Activated gamma-delta T cell (primary cell): ENCODE measurements at places on chromosomes 3 and 15.

- DNase-seq = no peak
Observed at GRCh38 chr15:70160267-70160666, 62.5 kb upstream of the TLE3 start.

DNA sequence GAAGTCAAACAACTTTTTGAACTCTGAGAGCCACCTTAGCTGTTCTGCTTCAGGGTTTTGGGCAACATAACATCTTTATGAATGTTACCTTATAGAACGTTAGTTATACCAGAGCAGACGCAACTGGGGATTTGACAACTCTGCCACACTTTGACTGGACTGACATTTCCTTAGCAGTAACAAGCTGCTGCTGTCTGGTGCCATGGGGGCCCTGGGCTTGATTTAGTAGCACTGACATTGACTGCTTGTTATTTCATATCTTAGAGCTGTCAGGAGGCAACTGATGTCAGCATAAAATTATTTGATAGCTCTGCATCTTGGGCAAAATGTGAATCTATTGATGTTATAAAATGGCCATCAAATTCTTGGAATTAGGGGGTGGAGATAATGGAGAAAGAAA is 285.4 kb downstream of the ROBO2 start:
- no peak for DNase-seq

DNA sequence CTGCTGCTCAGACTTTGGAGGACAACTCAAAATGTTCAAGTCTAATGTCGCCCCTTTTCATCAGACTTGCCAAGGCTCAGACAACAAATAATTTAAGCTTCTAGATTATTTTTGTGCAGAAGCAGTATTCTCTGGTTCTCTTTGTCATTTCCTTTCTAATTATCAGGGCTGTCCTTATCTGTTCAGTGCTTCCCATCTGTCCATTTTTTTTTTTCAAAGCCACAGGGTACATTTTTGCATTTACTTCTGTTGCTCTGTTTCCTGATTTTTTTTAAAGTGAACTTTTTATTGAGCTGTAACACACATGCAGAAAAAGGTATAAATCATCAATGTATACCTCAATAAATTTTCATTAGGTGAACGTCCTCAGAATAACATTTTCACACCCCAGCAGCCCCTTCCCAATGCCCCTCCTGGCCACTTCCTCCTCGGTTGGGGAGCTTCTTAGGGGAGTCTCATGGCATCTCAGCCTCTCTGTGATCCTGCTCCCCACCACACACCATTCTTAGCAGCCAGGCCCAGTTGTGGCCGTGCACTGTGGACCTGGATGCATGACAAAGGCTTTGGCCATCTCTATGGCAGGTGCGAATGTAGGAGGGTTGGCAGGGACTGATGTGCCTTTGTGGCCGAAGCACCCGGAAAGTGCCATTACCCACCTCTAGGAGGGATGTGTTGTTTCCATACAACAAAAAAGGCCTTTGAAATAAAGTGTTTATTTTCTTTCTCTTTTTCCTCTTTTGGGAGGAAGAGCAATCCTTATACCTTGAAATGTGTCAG is 303.5 kb upstream of the LRRFIP2 start:
- DNase-seq = no peak

DNA sequence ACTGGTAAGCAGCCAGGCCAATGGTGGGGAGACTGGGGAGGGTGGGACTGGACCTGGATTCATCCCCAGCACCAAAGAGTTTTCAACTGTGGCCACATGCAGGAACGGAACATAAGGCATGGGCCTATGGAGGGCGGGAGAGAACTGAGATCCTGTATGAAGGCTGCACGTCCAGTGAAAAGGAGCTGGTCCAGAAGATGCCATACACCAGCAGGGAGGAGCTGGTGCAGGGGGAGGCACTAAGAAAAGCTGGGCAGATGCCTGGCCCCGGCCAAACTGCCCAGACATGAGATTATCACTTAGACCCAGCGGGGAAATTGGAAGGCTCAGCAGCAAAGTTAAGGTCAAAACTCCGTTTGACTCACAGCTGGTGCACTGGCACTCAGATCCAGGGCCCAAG is 58.1 kb upstream of the MCF2L2 start:
- DNase-seq = no peak

DNA sequence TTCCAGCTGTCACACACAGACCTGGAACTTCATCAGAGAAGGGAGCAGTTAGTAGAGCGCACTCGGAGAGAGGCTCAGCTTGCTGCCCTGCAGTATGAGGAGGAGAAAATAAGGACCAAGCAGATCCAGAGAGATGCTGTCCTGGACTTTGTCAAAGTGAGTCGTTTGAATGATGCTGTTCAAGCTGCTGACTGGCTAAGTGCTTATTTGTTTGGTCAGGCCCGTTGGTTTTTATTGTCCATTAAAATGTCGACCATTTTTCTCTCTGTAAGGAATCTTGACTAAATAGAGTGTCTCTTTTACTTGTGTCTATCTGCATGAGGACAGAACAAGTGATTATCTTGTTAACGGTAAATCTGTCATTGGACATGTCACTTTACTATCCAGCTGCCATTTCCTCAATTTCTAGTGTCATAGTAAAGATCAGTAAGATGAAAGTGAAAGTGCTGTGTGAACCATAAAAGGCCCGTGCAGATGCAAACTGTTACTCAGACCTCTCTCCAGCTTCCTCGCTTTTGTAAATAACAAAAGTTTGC is 56.9 kb downstream of the LRCH3 start:
- no peak for DNase-seq

GRCh38 chr3:31573036-31573779 is 40.5 kb downstream of the STT3B start:
- DNase-seq = no peak

- no peak for DNase-seq
Observed at GRCh38 chr15:68578980-68579935, at the start of gene CORO2B. CORO2B (plus strand) TSS chr15:68578993; CDS start chr15:68579263, 270 bp downstream.

DNA sequence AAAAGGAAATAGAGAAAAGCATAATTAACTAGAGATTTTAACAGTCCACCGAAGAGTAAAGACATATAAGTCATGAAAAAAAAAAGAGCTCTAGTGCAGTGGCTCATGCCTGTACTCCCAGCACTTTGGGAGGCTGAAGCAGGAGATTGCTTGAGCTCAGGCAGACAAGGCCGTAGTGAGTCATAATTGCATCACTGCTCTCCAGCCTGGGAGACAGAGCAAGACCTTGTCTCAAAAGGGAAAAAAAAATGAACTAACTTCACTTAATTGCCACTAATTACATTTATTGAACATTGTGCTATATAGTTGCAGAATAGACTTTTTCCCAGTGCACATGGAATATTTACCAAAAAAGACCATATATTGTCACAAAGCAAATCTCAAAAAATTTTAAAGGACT is 221.8 kb downstream of the CBLB start:
- no peak for DNase-seq

- DNase-seq = no peak
Observed at GRCh38 chr15:89490081-89490813, 6.1 kb downstream of the RHCG start.

- no peak for DNase-seq
Observed at GRCh38 chr15:85314146-85314545, 66.3 kb upstream of the AKAP13 start.

- DNase-seq = no peak
Observed at GRCh38 chr3:127174284-127174683, 18.6 kb upstream of the PRR23E start.

DNA sequence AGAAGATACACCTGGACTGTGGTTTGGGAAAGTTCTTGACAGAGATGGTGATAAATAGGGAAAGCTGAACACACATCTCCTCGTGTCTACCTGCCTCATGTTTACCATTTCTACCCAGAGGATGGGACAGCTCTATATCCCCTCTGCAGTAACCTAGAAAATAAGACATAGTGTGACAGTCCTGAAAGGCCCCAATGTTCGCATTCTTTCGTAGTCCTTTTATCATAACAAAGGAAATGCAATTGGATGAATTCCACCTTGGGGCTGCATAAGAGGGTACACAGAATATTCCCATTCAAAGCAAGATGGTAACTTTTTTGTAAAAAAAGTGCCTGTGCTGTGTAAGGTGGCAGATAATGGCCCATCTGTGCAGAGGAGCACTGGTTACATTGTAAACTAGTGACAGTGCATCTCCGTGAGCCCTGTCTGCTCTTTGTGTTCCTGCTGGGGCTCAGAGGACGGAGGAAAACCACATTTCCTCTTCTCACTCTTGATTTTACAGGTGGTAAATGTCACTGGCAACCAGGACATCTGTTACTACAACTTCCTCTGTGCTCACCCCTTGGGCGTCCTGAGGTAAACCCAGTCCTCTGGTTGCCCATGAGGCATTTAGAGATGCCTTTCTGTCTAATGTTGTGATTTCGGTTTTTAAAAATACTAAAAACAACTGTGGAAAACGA is 74.3 kb downstream of the SIDT1 start:
- DNase-seq = no peak
